Posterior vena cava (tissue), 2 donors: ENCODE measurements at places on chromosomes 11 and 22. TPM values are rescaled to one million over a fixed set of nuclear protein-coding genes. Genes with fewer than 3 reads are reported as not detected.
A peak's percentile ranks its signal among the peaks of the same experiment; 100 is the strongest.

The SCO2 gene
- total RNA-seq, result 2.6 TPM

The CAPRIN1 gene
- 149 TPM for total RNA-seq

The KDM4E gene
- total RNA-seq, result not detected

The RBMXL2 gene
- not detected for total RNA-seq

The AIP gene
- 50.5 TPM for total RNA-seq

The DAGLA gene
- 1.8 TPM for total RNA-seq

The POLD4 gene
- 60.9 TPM for total RNA-seq

DNA sequence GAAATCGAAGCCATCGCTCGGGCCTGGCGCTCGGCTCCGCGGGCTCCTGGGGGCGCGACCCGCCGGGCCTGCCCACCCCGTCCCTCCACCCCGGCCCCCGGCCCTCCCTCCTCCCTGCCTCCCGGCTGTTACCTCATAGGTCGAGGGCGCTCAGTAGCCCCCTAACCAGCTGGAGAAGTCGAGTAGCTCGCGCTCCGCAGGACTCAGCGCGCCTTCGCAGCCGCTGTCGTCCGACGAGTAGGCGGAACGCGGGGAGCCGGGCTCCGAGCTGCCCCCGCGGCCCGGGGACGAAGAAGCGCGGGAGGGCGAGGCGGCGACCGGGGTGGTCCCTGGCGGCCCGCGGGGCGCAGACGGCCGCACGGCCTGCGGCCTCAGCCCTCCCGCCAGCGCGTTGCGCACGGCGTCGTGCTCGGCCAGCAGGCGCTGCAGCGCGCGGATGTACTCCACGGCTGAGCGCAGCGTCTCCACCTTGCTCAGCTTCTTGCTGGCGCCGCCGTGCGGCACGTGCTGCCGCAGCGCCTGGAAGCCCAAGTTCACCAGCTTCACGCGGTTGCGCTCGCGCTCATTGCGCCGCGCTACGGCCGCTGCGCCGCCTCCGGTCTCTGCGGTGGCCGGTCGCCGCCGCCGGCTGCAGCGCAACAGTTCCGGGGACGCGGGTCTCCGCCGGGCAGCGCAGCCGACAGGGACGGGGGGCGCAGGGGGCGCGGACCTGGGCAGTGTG, 627 bp downstream of the ASCL2 start:
- peak; percentile 84 for DNase-seq

DNA sequence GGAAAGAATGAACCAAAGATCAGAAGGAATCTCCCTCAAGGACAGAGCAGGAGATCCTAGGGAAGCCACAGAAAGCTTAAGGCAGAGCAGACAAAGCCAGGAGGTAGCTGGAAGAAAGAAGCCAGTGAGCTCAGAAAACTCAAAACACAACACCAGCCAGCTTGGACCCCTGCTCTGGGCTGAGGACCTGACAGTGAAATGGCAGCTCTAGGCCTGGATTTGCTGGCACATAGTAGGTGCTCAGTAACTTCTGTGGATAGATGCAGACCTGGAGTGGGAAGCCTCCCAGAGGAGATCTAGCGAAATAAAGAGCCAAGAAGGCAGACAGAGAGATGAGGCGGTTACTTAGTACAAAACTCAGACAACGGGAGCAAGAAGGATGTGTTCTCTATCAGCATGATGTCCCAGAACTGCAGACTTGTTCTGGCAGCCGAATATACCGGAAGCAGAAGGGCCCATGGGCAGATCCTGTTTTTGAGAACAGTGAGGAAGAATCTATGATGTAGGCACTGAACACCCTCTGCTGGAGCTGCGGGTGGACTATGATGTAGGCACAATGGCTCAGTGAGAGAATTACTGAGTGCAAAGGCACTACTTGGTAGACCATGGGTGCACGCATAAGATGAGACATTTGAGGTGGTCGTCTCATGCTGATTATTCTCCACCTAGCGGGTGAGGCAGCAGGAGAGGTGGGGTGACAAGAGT, 4.8 kb downstream of the ROBO4 start:
- DNase-seq, result no peak

- DNase-seq, result no peak
These were observed 43.5 kb upstream of the GNAZ start for GRCh38 chr22:23026777-23027176.

DNA sequence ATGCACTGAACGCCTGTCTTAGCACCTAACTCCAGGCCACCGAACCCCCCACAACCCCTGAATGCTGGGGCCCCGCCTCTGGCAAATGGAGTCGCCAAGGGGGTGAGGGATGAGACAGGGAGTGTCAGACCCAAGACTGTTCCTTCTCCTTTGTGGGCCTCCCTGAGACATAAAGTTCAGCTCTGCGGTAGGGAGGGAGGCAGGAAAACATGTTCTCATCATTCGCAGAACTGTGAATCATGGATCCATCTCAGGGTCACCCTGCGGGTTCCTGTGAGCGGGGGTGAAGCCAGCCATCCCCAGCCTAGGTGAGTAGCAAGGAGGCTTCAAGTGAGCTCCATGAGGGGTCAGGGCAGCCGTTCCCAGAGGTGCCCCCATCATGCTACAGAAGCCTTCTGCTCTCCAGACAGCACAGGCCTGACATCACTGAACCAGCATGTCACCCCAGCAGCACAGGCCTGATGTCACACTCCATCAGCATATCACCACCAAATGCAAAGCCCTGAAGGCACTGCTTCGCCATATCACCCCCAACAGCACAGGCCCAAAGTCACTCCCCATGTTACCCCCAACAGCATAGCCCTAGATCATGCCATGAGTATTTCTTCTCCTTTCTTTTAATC, 27.2 kb downstream of the TMPRSS6 start:
- no peak for DNase-seq

- no peak for DNase-seq
These were observed 2.7 kb downstream of the PLXNB2 start for GRCh38 chr22:50304528-50305392.

DNA sequence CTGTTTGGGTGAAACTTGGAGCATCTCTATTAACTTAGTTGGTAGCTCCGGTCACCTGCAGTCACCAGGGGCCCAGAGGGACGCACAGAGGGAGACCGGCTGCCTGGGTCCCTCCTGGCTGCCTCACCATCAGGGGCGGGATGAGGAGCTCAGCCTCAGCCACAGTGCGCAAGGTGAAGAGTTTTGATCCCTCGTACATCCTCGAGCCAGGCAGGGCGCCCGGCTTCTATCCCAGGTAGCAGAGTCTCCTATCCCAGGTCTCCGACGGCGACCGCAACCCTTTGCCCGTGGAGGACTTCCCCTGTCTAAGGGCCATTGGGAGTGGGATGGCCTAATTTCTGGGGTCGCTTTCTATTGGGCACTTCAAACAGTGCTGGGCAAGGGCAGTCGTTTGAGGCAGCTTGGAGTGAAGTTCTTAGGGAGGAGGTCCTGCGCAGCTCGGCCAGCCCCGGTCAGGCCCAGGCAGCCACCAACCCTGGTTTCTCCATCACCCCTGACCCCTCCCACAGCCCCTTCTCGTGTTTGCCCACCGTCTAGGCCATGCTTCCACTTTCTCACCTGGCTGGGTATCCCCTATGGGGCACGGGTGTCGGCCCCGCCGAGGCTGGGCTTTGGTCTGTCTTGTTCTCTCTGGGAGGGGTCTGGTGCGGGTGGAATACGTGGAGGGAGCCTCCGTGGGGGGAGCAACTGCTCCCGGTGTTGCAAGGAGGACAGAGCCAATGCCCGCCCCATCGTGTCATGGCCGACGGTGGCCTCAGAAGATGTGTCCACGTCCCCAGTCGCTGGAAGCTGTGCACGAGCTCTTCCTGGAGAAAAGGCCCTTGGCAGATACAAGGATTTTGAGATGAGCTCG, 3.6 kb upstream of the MRGPRG start:
- peak; percentile 81 for DNase-seq

GRCh38 chr11:79052544-79052943, 388.3 kb downstream of the TENM4 start:
- no peak for DNase-seq

GRCh38 chr11:29333993-29334775, 682.6 kb downstream of the KCNA4 start:
- DNase-seq, result no peak

DNA sequence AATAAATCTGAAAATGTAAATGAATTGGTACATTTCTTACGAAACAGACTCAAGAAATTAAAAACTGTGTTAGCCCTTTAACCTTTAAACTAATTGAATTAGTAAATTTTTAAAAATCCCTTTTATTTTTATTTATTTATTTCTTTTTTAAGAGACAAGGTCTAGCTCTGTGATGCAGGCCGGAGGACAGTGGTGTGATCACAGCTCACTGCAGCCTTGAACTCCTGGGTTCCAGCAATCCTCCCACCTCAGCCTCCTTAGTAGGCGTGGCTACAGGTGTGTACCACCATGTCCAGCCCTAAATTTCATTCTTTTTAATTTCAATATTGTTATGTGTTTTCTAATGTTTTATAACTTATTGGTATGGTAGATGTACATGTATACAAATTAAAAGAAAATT, 72.6 kb downstream of the MYEOV start:
- no peak for DNase-seq

GRCh38 chr22:36384766-36385481, 2.8 kb downstream of the MYH9 start:
- DNase-seq, result no peak

DNA sequence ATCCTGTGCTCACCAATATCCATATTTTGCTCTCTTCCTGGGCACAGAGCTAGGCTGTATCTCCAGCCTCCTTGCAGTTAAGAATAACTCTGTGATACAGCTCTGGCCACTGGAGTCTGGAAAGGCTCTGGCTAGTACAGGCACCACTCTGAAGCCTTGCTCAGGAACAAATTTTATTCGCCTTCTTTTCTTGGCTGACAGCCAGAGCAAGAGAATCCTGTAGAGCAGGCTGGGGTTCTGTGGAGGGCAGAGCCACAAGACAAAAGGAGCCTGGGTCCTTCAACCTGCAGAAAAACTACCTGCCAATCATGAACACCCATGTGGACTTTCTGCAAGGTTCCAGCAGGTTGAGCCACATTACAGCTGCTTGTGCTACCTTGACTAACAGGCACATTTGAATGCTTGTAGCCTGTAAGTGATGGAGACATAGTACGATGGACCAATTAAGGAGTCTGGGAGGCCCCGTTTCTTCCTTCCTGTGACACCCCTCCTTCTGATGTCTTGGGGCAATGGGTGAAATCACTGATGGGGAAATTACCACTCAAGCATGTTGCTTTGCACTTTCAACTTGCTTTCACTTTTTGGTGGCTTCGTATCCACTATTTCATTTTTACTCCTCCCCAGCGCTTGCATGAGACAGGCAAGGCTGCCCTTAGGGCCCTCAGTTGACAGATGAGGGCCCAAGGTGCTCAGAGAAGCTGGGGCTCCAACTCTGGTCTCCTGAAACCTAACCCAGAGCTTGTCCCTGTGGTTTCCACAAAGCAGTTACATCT, 267.2 kb upstream of the SYN3 start:
- no peak for DNase-seq

DNA sequence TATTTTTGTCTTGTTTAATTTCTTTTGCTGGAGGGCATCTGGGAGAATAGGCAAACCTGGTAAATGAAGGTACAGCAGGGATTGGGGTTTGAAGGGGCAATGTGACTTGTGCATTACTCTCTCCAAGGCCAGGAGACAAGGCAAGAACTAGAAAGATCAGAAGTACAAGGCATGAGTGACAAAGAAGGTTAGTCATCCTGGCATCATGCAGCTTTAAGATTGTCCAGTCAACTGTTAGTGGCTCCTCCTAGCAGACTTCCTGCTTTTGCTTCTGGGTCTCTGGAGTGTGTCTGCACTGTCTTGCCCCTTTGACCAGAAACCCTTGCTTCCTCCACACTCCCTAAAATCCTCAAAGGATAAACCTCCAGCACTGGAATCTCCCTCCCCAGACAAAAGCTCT, 27.2 kb upstream of the GLYATL1 start:
- DNase-seq, result no peak

GRCh38 chr11:57322256-57323166, 2.2 kb downstream of the TNKS1BP1 start:
- peak; percentile 96 for DNase-seq

GRCh38 chr22:30705710-30706651, 11.3 kb downstream of the OSBP2 start:
- DNase-seq, result no peak

DNA sequence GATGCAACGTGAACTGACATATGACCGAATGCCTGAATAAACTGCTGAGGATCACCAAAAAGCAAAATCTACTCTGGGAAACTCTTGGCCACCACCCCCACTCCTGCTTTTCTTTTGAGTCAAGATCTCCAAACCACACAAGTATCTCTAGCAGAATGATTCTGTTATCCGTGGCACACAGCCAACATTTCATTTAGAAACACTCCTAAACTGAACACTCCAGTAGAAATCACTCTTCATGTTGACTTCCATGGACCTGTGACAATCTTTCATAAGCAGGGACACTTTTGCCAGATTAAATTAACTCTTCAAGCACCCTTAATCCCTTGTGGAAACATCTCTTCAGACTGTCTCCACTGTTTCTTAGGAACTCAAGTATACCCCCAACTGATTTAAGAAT, 44.4 kb downstream of the VSIG10L2 start:
- DNase-seq, result no peak

DNA sequence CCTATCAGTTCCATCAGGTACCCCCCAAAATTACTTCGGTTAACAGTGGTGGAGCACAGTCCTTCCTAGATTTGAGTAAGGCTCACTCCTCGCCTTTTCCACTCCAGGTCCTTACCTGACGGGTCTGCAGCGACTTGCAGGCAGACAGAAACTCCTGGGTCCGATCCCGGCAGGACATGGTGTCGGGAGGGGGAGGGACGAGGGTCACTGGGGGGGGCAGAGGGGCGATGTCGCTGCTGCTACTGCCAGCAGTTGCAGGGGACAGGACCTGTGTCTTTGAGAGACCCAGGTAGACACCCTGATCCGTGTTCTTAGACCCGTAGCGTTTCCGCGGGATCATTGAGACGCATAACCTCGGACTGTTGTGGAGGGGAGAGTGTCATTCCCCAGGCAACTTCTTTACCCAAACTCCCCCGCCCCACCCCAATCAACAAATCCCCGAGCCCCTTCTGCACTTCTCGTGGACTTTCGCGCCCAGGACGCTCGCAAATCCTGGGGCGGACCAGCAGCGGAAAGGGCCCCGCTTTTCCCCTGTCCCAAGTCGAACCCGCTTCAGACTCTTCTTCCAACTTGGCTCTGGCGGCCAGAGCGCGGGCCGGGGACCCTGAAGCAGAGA, 839 bp downstream of the STX5 start:
- DNase-seq, result no peak

DNA sequence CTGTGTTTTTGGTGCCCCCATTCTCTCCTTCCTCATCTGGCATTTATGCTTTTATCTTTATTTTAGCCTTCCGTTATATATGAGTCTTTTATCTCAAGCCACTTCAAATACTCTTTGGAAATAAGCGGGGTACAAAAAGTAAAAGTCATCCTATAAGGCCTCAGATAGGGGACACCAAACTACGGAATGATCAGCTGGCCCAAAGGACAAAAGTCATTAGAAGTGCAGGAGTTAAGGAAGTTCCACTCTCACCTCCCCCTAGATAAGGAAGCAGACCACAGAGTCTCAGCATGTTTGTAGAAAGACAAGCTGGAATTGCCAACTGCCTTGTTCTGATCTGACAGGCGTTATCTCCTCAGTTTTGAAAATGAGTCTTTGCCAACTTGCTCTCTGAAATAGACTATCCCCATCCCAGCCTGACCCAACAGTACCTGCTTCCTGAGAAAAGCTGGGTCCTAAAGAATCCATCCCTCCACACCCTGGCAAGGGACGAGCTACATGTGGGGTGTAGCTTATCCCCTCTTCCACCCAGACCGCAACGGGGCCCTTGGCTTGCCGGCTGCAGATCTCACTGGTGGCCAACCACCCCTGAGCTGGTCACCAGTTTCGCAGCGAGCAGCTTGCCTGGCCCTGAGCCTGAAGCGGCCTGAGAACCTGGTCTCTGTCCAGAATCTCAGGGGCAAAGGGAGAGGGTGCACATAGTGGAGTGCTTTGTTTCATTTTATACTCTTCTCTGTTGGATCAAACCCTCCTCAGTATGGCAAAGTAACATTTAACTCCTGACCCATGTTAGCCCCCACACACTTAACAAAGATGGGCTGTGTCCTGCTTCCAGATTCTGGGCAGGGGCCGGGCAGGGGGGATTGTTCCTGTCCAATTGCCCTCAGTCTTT, 13.8 kb downstream of the FADS2 start:
- DNase-seq, result peak; percentile 74
